Caudate nucleus (tissue), 63 donors: ENCODE measurements at places on chromosomes 5 and 9.
A peak's percentile ranks its signal among the peaks of the same experiment; 100 is the strongest.

DNA sequence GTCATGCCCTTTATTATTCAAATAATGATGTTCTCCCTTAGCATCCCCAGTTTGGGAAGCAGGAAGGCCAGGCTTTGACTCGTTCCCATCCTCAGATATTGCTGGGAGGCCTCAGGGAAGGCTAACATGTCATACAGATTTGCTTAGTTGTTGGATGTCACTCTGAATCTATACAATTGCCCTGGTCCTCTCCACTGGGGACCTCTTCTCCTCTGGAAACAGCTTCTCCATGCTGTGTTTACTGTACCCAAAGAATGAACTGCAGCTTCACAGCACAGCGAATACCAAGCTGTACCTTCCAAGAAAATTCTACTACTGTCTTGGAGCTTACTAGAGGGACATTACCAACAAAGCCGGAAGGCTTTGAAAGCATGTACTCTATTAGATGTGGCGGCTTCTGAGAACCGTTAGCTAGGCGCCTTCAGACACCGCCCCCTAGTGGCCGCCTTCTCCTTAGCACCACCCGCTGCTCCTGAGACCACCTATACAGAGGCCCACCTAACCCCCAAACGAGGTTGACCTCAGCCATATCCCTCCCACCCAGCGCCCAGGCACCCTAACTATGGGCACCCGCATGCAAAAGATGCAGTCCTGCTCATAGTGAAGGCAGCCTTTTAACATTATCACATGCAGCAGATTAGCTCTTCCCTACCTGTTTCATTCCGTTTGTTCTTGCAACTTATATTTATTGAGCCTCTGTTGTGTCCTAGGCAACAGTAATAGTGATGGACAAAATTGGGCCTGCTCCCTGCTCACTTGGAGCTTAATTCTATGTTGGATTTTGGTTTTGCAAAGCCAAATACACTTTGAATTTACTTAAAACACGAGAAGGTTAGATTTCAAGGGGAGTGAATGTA, 34.9 kb upstream of the FOXI1 start:
- peak; percentile 2 for DNase-seq

GRCh38 chr5:10973316-10973715, 212.3 kb upstream of the DAP start:
- no peak for DNase-seq

GRCh38 chr9:31776471-31776870, 608.0 kb upstream of the ACO1 start:
- DNase-seq, result no peak

DNA sequence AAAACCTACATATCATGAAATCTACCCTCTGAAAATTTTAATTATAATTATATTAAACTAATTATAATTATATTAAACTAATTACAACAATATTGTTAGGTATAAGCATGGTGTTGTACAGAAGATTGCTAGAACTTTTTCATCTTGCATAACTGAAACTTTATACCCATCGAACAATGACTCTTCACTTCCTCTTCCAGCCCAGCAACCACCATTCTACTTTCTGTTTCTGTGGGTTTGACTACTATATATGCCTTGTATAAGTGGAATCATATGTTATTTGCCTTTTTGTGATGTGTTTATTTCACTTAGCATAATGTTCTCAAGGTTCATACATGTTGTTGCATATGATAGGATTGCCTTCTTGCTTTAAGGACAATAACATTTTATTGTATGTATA, 274.2 kb upstream of the CCNH start:
- no peak for DNase-seq

DNA sequence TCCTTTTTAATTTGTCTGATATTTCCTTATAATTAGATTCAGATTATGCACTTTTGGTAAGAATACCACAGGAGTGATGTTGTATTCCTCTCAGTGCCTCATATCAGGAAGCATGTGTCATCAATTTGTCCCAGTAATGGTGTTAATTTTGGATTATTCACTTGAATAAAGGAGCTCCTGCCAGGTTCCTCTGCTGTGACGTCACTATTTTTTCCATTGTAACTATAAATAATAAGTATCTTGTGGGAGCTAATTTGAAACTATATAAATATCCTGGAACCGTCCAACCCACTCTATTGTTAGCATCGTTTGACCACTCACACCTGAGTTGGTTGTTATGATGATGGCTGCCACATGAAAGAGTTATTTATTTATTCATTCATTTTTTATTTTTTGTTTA, 107.9 kb downstream of the INVS start:
- no peak for DNase-seq

DNA sequence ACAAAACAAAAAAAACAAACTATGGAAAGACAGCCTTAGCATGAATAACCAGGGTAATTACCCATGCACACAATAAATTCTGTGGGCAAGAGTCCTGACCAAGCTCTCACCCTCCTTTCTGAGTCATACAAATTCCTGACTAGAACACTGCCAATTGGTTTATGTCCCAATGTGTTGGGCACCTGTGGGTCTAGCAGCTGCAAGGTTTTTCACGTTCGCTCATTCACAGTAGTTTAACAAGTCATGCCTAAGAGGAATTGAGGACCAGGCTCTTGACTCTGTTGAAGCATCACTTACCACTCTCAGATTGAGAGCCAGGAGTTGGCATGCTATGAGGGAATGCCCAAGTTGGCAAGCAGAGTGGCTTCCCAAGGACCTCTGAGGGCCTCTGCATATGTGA, 205.5 kb upstream of the SLC24A2 start:
- DNase-seq, result no peak

DNA sequence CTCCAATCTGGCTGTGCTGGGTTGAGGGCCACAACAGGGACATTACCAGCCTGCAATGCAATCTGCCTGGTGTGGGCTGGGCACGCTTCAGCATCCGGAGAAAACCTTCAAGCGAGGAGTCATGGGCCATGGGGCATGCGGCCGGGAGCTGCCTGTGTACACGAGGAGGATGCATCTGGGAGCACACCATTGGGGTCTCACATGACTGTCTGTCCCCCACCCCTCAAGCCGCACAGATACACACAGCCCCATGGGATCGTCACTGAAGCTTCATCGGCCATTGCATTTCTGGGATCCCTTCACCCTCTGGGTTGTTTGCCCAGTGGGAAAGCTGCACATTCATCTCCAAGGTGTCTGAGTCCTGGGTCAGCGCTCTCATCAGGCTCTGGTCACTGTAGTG, 9.9 kb downstream of the LCN1 start:
- no peak for DNase-seq

DNA sequence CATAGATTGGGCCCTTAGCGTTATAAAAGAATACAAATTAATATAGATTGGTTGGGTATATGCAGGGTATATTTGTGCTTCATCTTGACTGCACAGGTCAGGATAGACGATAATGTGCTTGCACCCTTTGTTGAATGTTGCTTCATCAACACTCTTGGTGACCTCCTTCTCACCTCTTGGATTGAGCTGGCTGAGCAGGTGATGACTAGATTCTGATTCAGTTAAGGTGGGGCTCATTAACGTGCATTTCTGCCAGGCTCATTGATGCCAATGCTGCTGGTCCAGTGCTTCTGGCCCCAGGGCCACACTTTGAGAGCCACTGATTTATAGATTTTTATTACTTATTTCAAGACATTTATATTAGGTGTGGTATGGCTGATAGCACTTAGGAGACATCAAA, 27.7 kb downstream of the PCSK5 start:
- no peak for DNase-seq

- DNase-seq, result no peak
Measured at GRCh38 chr5:116922532-116922931, 347.9 kb upstream of the SEMA6A start.

- no peak for DNase-seq
Measured at GRCh38 chr5:180367300-180367699, 14.2 kb upstream of the GFPT2 start.

DNA sequence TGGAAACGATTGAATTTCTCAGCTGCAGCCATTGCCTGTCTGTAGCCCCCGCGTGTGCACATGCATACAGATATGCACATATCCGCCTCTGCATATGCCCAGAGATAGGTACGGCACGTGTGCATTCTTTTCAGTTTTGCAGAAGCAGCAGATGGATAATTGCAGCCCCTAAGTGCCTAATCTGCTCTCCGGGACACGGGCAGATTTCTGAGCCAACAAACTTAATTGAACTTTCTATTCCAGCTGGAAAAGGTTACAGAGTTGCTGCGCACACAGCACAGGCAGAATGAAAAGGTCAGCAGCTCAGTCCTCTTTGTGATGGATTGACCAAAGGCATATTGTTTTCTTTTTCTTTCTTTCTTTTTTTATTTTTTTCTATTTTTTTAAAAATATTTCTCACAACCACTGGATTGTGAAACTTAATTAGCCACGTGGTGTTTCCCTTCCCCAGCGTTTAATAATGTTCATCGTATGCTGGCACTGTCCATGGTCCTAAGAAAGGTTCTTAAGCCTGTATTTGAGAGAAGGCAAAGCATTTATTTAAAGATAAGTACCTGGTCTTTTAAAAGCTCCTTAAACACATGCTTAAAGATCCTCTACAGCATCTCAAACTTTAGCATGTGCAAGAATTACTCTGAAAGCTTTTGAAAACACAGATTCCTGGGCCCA, 270.2 kb upstream of the BRINP1 start:
- no peak for DNase-seq

DNA sequence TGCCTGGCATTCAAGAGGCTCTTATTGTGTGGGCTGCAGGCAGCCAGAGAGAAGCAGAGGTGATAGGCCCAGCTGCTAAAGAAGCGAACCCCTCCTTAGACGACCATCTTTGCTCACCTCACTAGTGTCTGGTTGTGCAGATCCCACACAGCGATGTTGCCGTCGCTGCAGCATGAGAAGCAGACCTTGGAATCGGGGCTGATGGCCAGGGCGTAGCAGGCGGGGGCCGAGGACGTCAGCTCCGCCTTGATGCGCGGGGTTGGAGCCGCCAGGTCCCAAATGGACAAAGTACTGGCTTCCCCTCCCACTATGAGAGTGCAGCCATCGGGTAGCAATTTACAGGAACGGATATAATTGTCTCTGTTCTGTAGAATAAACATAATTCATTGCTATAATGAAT, 98.7 kb downstream of the TLE1 start:
- DNase-seq, result no peak

DNA sequence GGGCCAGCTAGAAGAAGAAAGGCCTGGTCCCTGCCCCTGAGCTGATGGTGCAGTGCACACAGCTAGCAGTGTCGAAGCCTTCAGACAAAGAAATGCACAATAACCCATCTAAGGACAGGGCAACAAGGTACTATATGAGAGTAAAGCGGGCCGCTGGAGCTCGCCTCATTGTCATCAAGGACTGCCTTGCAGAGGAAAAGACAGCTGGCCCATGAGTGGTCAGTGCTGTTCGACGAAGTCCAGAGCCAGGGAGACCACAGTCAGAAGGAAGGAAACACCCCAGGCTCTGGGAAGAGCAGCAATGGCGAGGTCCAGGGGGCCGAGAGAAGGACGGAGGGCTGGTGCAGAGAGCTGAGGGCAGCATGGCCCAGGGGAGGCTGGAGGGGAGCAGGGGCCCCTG, 17.3 kb downstream of the ATPSCKMT start:
- no peak for DNase-seq

- no peak for DNase-seq
Measured at GRCh38 chr5:88873447-88873846, 9.5 kb downstream of the MEF2C start.

GRCh38 chr5:180172447-180173197, 36.4 kb downstream of the RASGEF1C start:
- no peak for DNase-seq

DNA sequence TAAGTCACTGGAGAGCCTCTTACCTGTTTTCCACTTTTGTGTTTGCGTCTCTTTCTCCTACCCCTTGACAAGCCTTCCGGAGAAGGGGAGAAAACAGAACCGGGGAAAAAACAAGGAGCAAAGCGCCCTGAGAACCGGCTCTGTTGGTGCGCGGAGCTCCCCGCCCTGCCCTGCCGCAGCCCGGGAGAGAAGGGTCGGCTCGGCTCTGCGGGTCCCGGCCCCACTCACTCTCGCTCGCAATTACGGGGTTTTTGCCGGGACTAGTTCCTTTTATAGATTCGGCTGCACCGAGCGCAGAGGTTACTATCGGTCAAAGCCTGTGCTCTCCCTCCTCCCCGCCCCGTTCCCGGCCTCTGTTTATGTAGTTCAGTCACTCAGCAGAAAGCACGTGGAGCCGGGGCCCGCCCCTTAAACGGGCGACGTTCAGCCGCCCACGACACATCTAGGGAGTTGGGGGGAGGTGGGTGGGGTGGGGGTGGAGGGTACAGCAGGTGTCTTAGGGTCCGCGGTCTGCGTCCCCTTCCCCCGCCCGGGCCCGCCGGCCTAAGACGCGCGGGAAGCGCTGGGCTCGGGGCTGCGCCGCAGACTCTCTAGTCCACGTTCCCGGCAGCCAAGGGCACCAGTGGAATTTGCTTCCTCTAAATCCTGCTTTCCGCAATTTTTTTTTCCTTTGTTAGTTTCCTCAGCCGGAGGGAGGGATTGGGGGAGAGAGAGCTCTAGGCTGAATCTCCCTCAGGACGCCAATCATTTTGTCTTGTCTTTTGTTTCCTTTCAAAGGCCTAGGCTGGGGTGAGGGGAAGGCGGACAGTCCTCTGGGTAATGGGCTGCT, at the start of gene ABCA1:
Gene ABCA1 (minus strand): TSS at position 244 of the 829 bp plus-strand sequence. CDS start 24,476 bp downstream, outside the sequence.
- peak; percentile 66 for DNase-seq

DNA sequence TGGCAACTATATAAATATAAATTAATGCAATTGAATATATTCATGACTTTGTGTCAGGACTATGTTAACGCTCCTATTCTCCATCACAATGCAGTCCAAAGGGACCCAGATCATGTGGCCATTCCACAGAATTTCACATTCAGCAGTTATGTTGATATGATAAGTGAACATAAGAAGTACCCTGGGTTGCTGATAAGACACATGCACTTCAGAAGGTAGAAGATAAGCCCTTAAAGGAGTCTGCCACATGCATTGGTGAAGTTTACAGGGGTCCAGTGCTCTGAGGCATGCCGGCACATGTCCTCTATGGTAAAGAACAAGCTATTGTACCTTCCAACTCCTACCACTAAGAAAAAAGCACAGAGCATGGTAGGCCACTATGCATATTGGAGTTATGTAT, 76.4 kb downstream of the PHAX start:
- no peak for DNase-seq

DNA sequence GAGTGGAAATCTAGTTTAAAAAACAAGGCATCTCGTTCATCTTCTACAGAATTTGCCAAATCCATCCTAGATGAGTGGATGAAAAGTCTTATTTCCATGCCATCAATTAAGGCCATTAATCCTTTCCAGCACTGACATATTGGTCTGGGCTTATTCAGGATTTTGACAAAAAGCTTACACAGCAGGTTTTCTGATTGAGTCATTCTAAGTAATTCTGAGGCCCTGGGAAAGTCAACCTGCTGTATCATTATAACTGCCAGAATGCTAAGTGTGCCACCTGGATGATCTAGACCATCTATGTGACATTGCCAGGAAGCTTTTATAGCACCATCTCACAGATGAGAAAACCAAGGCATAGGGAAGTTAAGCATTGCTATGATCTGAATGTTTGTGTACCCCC, 132.1 kb upstream of the MAP3K1 start:
- no peak for DNase-seq

GRCh38 chr5:134555890-134556311, 30.4 kb downstream of the JADE2 start:
- peak; percentile 31 for DNase-seq

- no peak for DNase-seq
Measured at GRCh38 chr9:89489548-89490530, 8.1 kb downstream of the SEMA4D start.

GRCh38 chr5:43416803-43417394, 4.7 kb upstream of the CCL28 start:
- no peak for DNase-seq

GRCh38 chr9:118321788-118322187, 617.6 kb downstream of the TLR4 start:
- no peak for DNase-seq

GRCh38 chr5:111295649-111296048, 71.5 kb downstream of the CAMK4 start:
- no peak for DNase-seq

- no peak for DNase-seq
Measured at GRCh38 chr5:2254406-2254805, 371.7 kb upstream of the IRX4 start.
